Foreskin keratinocyte (primary cell): ENCODE measurements at places on chromosomes 3 and 15. TPM values are rescaled to one million over a fixed set of nuclear protein-coding genes. Genes with fewer than 3 reads are reported as not detected.

Gene NUSAP1
- polyA plus RNA-seq = 37.8 and 54.7 TPM in 2 replicates

Gene GRK7
- not detected in 2 replicates for polyA plus RNA-seq

Gene NR2E3
- 0.08 and 0.12 TPM in 2 replicates for polyA plus RNA-seq

Gene METTL6
- polyA plus RNA-seq = 12.9 and 15.4 TPM in 2 replicates

Gene AMOTL2
- 22.1 and 29.6 TPM in 2 replicates for polyA plus RNA-seq

Gene SEMA3F
- polyA plus RNA-seq = 94.2 and 98.4 TPM in 2 replicates

Gene ERICH6
- polyA plus RNA-seq = not detected in 2 replicates

Gene IL17RB
- 0.03 TPM in 1 of 2 replicates, not detected in the other for polyA plus RNA-seq

Gene ZNF660
- polyA plus RNA-seq = 0.01 and 0.02 TPM in 2 replicates

Gene CACNA2D2
- 0.02 TPM in 1 of 2 replicates, not detected in the other for polyA plus RNA-seq

Gene SYNPR
- polyA plus RNA-seq = not detected in 2 replicates

DNA sequence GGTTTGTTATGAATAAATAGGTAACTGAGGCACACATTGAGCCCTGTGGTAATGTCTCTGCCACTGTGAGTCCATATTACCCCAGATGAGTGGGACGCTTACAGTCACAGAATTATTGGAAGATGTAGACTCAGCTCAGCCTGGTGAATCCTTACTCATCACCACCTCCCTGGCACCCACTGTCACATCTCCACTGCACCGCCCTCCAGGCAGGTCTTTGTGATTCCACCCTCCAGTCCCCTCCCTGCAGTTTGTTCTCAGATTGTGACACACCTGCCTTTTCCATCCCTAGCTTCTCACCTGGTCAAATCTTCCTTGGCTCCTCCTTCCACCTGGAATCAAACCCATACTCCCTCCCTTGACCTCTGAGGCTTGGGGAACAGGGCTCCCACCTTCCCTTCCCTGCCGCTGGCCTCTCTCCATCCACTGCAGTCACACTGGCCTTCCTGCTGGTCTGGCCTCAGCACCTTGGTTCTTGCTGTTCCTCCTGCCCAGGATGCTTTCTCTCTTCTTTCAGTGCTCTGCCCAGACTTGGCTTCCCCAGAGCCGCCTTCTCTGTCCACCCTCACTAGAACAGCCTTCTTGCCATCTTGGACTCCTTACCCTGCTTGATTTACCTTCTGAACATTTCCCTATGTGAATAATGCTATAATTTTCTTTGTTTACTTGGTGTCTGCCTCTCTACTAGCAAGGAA is 9.4 kb downstream of the SLC6A20 start:
- DNase-seq = no peak

- no peak for DNase-seq
Measured at GRCh38 chr3:196357905-196358304, 19.7 kb upstream of the TM4SF19 start.

DNA sequence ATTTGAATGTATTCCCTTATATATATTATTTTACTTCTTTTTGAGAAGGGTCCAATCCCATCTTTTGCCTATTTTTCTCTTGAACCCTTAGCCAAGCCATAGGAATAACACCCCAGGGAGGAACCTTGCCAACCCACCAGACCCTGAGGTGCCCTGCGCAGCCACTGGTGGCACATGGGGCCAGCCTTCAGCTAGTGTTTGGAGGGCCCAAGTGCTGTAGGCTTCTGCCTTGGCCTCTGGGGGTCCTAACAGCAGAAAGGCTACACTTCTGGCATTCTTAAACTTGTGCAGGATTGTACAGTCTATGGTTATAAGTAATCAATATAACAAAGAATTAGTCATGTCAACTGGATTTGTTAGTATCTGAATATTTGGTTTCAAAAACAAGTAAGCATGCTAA is 34.5 kb downstream of the RUVBL1 start:
- DNase-seq = no peak

DNA sequence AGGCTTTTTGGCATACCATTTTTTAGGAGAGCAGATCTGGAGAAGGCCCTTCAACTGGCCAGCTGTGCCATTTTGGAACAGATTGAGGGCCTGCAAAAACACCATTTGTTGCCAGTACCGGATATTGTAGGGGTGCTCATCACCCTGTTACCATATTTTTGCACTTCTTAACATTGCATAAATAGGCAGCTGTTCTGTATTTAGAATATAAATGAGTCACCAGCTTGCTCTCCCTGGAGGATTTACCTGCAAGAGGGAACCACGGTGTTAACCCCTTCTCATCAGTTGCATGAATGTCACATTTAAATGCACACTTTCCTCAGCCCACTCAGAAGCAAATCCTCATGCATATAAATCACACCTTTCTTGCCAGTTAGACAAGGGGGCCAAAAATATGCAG is 435.6 kb downstream of the ROBO2 start:
- DNase-seq = no peak

DNA sequence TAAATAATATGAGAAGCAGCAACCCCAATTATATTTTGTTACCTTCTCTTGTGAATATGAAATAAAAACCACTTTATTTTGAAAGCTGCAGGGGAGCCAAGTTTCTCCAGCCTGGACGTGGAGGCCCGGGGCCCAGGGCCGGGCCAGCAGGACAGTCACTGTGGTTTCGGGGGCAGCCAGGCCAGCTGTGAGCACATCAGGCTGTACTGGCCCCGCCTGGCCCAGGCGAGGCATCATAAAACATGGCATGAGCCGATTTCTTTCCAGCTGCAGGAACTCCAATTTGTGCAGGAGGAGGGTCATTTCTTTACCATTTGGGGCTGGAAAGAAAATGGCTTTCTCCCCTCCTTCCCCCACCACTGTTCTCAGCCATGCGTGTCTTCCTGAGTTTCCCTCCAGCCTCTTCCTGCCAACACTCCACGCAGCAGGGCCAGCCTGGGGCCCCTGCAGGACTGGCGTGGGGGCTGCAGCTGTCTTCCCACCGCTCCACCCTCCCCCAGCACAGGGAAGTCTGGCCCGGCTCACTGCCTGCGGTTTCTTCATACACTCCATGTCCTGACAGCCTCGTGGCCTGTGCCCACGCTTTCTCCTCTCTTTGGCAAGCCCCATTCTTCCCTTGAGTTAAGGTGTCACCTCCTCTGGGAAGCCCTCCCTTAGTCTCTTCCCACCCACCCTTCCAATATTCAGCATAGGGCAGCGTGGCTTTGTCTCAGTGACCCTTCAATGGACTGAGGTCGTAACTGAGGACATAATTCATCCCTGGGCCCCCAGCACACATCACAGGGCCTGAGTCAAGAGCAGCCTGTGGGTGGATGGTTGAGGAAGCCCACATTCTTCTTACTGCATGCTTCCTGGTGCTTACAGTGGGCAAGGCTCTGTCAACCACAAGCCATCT is 135.8 kb downstream of the CHSY1 start:
- DNase-seq = no peak

DNA sequence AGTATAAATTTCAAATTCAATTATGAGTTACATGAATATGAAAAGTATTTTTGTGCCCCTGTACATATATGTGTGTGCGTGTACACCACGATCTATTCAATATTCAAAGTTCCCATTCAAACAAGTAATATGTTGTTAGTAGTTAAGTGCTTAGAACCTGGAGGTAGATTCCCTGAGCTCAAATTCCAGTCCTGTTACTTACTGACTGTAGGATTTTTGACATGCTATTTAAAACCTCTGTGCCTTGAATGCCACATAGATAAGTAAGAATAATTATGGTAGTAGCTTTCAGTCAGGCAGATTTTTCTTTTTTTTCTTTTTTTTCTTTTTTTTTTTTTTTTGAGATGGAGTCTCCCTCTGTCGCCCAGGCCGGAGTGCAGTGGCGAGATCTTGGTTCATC is 53.3 kb upstream of the CMSS1 start:
- DNase-seq = no peak

- no peak for DNase-seq
Measured at GRCh38 chr3:152436707-152437590, 168.2 kb downstream of the MBNL1 start.

- no peak for DNase-seq
Measured at GRCh38 chr15:39857132-39857531, 62.9 kb downstream of the GPR176 start.

- no peak for DNase-seq
Measured at GRCh38 chr3:144879701-144880100, 908.1 kb downstream of the DIPK2A start.

DNA sequence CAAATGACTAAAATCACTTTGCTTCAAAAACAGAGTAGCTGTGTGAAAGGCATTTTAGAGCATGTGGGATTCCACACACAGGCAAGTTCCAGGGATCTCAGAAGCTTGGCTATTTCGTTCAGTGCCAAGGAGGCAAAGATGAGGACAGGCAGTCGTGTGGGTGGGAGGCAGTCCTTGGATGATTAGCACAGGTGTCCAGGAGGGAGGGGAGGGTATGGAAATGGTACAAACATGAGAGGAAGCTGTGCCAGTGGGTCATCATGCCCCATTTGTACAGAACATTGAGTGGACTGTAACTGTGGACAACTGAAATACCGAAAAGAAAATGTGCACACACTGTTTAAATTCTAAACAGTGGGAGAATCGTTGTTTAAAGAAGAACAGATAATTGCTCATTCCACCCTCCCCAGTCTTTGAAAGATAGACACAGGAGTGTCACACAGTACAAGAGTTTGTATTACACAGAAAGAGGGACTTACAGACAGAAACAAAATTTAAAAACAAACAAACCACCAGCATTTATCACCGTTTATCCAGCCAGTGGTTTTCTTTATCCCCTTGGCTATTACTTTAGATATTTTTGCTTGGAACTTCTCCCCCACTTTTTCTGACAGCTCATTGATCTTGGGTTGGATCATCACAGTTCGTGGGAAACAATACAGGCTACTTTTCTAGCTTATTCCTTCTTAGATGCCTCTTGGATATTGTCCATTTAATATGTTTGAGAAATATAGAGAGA is 122.9 kb downstream of the GREM1 start:
- no peak for DNase-seq

DNA sequence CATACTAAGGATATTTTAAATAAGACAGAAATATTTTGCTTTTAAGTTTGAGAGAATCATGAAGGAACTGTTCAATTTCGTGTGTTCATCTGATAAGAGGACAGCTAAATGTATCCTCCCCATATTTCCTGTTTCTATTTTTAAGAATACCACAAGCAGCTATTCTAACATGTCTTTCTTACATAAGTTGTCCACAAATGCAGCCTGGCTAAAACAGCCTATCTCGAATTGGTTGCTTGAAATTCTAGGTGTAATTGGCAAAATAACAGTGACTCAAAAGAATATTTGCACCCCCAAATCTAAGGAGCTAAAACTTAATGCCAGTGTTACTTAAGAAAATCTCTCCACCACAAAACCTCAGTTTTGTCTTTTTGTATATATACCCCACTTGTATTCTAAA is 35.0 kb downstream of the BTLA start:
- DNase-seq = no peak

DNA sequence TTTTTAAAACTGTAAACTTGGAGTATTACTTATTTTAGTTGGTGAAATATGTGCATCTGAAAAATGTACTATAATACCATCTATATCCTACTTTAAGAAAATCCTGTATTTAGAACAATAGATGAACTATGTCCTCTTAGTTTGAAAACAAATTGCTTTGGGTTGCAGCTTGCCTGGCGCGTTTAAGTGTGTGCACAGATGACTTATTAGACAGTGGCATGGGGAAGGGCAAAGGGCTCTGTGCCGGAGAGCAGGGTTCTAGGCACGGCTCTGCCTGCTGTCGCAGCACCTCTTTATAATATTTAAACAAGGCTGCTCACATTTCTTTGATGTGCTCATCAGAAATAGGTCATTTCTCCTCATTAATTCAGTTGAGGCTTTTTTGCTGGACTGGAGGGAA is 10.0 kb downstream of the PXK start:
- DNase-seq = no peak

DNA sequence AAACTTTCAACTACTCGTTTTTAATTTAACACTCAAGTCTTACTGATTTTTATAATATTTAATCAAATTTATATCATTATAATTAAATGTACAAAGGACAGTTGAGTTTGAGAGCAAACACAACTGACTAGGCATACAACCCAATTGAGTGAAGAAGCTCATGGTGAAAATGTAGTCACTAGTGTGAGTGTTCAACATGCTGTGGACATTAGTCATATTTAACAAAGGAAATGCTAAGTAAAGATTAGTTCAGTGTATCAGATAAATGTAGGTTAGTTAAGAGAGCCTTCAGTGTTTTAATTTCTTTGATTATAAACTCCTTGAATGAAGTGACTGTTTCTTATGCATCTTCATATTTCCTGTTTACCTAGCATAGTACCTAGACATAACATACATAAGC is 444.2 kb upstream of the GOLIM4 start:
- DNase-seq = no peak
